ENCODE measurements at places on chromosomes 13 and 19.

- no peak for DNase-seq
These were observed 270.6 kb downstream of the SLITRK6 start for GRCh38 chr13:85528491-85529217.

- peak; percentile 20 for DNase-seq
These were observed 11.1 kb upstream of the TDRD12 start for GRCh38 chr19:32708457-32708856.

GRCh38 chr19:48292798-48293197 is 22.9 kb downstream of the ZNF114 start:
- no peak for DNase-seq

DNA sequence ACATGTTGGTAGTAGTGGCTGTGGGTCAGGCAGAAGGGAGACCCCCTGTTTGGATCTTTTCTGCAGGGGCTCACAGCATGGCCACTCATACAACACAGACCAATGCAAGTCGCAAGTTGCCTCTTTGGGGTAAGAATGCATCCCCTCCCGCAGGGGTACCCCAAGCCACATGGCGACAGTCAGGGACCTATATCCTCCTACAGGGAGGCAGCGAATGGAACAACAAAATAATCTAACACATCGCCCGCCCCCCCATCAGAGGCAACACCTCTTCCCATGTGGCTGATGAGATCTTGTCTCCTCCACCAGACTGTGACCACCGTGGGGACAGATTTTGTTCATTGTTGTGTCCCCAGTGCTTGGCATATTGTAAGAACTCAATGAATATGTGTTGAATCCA is 40.7 kb upstream of the PNMA8B start:
- DNase-seq, result no peak

DNA sequence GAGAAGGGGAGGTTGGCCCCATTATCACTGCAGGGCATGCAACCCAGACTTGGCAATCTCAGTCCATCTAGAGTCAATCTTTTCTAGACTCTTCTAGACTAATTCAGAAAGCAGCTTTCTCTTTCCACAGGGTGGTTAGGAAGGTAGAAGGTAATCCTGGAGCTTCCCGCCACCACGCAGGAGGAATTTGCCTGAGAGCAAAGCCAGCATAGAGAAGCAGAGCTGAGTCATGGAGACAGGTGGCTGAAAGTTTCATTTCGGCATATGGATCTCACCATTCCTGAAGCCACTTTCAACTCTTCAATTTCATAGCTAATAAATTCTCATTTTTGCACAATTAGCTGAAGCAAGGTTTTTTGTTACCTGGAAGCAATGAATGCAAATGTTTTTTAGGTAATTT is 29.0 kb upstream of the FFAR2 start:
- DNase-seq, result no peak

- DNase-seq, result peak; percentile 45
These were observed 857 bp downstream of the IER2 start for GRCh38 chr19:13150931-13151604.

GRCh38 chr13:99970651-99971575 is 654 bp downstream of the ZIC5 start:
- DNase-seq, result no peak

- no peak for DNase-seq
These were observed 30.9 kb upstream of the SMAD9 start for GRCh38 chr13:36950920-36951319.

GRCh38 chr13:33832872-33833271 is 14.9 kb downstream of the RFC3 start:
- no peak for DNase-seq
